ENCODE measurements at places on chromosomes 6 and 20.

DNA sequence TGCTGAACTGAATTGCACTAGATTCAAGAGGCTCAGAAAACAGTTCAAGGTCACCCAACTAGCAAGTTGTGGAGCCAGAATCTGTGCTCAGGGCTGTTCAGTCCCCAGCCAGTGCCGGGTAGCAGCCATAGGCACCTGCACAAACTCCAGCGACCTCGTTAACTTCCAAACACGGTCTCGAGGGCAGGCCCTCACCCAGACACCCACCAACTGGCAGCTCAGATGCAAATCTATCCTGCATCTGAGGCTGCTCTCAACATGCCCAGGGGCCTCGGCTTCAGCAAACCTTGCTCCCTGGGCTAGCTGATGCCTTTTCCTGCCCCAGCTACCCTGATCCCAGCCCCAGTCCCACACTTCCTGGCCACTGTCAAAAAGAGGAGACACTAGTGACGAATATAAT lies 3.7 kb downstream of the JPH2 start:
- no peak for DNase-seq

DNA sequence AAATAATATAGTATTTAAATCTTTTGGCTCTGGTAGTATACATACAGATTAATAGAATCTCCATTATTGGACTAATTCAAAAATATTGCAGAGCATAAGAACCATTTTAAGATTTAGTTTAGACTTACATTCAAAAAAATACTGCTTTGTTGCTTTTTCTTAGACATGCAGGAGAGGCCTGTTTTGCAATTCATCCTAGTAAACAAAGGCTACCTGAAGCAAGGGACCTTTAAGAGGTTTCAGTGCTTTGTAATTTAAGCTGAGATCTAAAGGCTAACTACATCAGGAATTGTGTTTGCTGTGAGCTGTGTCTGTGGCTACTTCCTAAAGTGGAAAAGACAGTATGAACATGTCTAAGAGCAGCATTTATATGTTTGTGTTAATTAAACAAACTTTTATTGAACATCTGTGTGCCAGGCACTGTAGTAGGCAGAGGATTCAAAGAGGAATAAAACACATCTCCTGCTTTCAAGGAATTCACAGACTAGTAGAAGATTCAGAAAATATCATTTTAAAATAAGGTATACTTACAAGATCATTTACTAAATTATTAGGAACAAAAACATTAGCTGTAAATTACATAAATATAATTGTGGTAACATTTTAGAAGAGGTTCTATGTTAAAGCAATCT lies 29.1 kb upstream of the CALHM6 start:
- DNase-seq, result no peak

DNA sequence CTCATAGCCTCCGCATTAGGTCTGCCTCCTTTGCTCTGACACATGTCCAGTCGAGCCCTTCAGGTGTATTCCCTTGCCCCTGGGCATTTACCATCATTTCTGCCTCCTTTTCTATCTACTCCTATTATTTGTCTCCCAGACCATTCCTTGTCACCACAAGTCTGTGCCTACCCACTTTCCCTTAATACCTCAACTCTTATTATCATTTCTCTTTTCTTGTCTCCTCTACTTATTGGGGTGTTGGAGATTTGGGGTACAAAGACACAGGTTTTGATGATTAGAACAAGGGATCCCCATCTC lies 1.4 kb downstream of the SYNGAP1 start:
- DNase-seq, result no peak

DNA sequence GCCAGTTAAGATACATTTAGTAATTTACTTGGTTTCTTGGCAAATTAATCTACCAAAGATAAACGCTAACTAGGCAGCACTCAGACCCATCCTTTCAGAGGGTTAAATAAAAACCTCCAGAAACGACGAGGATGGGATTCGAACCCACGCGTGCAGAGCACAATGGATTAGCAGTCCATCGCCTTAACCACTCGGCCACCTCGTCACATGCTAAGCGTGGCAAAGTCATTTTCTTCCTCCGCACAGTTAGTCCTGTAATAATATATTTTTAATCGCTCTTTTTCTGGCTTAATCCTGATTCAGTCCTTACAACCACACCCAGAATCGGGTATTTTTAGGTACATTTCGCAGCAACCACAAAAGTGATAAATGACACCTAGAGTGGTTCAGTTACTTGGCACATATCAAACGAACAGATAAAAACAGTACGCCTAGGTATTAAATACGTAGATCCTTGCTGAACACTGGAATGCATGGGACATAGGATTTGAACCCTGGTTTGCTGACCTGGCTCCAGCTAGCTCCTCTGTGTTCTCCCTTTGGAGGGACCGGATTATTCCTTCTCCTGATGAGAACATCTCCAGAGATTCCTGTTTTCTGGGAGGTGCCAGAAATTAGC lies 71.6 kb downstream of the GPX5 start:
- peak; percentile 60 for DNase-seq

DNA sequence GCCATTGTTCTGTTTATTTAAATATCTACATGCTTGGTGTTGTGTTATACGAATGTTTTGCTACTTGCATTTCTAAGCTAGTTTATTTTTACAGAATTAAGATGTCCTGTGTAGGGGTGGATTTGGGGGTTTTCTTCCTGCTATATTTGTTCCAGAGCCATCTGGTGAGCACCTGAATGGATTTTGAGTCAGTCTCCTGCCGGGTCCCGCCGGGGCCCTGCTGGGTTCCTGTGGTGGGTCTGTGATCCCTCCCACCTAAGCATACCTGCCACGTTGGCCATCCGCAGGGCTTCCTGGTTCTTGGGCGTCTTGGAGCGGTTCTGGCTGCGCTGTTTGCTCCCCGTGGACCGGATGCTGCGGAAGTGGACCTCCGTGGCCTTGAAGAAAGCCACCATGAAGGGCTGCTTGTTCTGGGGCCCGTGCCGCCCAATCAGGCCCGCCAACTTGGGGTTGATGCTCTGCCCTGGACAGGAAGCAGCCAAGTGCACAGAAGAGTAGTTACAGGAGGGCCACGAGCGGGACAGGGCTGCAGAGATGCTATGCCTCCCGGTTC lies 82.9 kb downstream of the BMP7 start:
- DNase-seq, result no peak

DNA sequence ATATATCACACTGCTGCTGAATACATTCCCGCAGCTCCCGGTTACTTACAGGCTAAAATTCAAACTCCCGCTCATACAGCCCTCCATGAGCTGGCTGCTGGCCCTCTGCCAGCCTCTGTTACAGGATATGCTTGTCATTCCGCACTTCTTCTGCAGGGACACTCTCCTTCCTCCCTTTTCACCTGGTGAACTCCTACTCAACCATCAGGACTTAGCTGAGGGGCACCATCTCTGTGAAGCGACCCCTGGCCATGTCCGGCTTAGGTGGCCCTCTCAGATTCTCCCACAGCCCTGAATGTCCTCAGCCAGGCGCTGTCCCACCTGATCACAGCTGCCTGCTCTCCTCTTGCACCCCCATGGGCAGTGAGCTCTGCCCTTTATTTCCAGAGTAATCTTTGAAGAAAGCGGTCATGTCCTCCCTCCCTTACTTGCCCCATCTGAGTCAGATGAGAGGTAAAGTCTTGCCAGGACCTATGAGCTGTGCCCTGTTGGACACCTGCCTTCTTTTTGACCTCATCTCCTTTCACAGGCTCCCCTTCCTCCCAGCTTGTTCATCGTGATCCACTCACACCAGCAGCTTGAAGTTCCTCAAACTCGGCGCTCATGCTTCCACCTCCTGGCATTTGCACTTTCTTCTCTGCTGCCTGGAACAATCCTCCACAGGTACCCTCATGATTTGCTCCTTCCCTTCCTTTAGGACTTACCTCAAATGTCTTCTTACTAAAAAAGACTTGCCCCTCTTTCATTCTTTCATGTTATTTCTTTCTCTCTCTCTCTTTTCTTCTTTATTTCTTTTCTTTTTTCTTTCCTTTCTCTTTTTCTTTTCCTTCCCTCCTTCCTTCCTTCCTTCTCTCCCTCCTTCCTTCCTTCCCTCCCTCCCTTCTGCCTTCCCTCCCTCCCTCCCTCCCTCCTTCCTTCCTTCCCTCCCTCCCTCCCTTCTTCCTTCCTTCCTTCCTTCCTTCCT lies 5.6 kb downstream of the CYP24A1 start:
- DNase-seq, result peak; percentile 86

DNA sequence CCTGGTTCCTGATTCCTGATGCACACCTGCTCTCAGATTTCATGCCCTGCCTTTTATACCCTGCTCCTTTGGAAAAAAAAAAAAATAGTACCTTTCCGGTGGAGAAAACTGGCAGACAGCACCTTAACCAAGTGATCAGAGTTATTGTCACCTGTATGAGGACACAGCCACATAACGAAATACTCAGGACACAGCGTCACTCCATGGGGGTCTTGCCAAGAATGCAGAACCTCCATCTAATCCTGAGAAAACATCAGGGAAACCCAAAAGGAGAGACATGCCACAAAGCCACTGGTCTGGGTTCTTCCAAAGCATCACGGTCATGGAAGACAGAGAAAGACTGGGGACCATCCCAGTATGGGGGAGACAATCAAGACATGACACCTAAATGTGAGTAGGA lies 29.1 kb downstream of the BFSP1 start:
- DNase-seq, result no peak

GRCh38 chr6:113713665-113714064 lies 143.5 kb upstream of the MARCKS start:
- DNase-seq, result no peak

- DNase-seq, result no peak
These were observed 37.6 kb upstream of the CHMP4B start for GRCh38 chr20:33773412-33774089.

DNA sequence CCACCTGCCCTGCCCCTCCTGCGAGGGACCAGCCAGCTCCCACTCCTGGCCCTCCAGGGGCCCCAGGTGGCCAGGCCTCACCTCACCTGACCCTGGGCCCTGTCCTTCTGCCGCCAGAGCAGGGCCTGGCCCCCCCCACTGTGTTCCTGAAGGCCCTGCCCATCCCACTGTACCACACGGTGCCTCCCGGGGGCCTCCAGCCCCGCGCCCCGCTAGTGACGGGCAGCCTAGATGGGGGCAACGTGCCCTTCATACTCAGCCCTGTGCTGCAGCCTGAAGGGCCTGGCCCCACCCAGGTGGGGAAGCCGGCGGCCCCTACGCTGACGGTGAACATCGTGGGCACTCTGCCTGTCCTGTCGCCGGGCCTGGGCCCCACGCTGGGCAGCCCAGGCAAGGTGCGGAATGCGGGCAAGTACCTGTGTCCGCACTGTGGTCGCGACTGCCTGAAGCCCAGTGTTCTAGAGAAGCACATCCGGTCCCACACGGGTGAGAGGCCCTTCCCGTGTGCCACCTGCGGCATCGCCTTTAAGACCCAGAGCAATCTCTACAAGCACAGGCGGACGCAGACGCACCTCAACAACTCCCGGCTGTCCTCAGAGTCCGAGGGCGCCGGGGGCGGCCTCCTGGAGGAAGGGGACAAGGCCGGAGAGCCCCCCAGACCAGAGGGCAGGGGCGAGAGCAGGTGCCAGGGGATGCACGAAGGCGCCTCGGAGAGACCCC lies 27.6 kb downstream of the ZNF831 start:
- no peak for DNase-seq

All from MG63 (cell line).